ENCODE measurements at places on chromosomes 3 and 15. TPM values are rescaled to one million over a fixed set of nuclear protein-coding genes. Genes with fewer than 3 reads are reported as not detected.

Gene DPH6
- total RNA-seq = 11.4 TPM

Gene PCYT1A
- 60.1 TPM for total RNA-seq

Gene KIF15
- total RNA-seq = 23.6 TPM

Gene CAV3
- not detected for total RNA-seq

Gene TIPARP
- total RNA-seq = 37.0 TPM

Gene GPR62
- not detected for total RNA-seq

DNA sequence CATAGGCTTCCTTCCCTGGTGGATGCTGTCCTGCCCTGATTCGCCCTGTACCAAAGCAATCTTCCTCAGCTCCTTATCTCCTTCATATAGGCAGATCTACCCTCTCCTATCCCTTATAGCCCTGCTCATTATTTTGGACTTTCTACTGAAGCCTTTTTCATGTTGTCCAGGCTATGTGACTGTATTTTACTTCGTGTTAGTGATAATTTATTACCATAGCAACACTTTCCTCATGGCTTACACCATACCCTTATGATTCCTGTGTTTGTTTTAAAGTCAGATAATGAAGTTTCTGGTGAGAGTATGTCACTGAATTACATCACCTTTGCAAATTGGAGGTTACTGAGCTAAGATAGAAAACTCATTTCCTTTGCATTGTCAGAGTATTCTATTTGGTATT, 352.6 kb downstream of the NLGN1 start:
- H3K27me3 ChIP-seq = no peaks in the 10 kb centered on the region
- H3K27ac ChIP-seq = no peak overlapping the region
- H3K36me3 ChIP-seq = no peaks in the 10 kb centered on the region
- DNase-seq = no peak
- no peaks in the 10 kb centered on the region for H3K4me1 ChIP-seq

DNA sequence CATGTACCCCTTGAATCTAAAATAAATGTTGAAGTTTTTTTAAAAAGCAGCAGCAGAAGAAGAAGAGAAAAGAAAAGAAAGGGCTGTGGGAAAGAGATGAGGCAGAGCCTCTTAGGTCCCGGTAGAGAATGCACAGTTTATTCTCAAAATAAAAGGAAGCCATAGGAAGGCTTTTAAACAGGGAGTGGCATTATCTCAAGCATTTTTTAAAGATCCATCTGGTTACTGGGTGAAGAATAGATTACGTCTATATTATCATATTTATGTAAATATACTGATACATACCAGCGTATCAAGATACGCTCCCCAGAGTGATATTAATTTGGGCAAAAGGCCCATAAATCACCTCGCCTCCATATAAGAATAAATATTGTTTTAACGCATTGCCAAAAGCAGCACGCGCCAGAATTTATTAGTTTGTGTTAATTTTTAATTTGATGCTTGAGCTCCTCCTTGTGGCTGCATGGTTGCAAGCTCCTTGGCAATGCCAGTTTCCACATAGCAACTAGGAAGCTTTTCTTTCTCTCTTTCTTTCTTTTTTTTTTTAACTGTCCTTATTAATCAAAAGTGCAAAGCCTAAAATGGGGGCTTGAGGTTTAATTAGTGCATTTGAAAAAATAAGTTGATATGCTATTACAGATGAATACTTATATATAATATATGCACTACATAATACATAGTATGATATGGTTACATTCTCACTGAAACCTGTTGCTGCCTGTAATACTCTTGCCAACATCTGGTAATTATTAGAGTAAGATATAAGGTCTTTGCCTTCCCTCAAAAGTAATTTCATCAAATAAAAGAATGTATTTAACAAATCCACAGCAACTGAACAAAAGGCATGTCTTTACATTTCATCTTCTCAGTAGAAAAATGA, 242.8 kb upstream of the UBE2E2 start:
- no peaks in the 10 kb centered on the region for H3K27me3 ChIP-seq
- no peak overlapping the region for H3K27ac ChIP-seq
- no peak for DNase-seq
- H3K36me3 ChIP-seq = no peaks in the 10 kb centered on the region
- no peaks in the 10 kb centered on the region for H3K4me1 ChIP-seq

- no peak overlapping the region for H3K27ac ChIP-seq
- DNase-seq = no peak
- H3K4me1 ChIP-seq = peaks cover 37% of the 10 kb centered on the region
- no peak overlapping the region for H3K4me3 ChIP-seq
- H3K27me3 ChIP-seq = no peaks in the 10 kb centered on the region
- H3K36me3 ChIP-seq = no peaks in the 10 kb centered on the region
These were observed 58.7 kb downstream of the FGD5 start for GRCh38 chr3:14877469-14877868.

- H3K36me3 ChIP-seq = no peaks in the 10 kb centered on the region
- H3K4me3 ChIP-seq = no peak overlapping the region
- H3K4me1 ChIP-seq = peaks cover 4% of the 10 kb centered on the region
- H3K27me3 ChIP-seq = no peaks in the 10 kb centered on the region
- H3K27ac ChIP-seq = no peak overlapping the region
These were observed 56.9 kb downstream of the CADPS start for GRCh38 chr3:62818347-62818746.

DNA sequence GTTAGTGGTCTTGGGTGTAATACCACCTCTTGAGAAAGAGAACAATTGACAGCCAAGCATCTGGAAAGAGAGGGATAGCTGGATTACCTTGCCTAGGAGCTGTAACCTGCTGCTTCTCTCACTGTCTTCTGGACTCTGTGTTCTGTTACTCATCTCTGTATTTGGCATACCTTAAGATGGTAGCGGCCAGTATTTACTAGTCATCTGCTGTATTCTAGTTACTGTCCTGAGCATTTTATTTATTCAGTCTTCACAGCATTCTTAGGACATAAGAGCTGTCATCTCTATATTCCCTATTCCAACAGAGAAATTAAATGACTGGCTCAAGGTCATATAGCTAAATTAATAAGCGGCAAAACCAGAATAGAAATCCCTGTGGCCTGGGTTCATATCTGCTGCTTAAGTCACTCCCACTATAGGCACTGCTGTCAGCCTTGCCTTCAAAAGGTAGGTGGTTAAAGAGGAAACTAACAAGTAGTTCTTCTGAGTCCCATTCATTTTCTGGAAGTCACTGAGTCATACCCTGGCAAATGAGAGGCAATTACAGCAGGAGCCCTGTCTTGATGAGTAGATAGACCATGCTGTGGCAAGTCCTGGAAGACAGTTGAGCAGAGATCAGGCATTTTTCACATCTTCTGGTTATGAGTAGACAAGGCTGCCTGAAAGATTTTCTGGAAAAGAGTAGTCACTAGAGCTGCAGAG, 68.2 kb downstream of the RAB7A start:
- H3K27ac ChIP-seq = no peak overlapping the region
- DNase-seq = no peak
- H3K27me3 ChIP-seq = no peaks in the 10 kb centered on the region
- peaks cover 53% of the 10 kb centered on the region for H3K4me1 ChIP-seq

DNA sequence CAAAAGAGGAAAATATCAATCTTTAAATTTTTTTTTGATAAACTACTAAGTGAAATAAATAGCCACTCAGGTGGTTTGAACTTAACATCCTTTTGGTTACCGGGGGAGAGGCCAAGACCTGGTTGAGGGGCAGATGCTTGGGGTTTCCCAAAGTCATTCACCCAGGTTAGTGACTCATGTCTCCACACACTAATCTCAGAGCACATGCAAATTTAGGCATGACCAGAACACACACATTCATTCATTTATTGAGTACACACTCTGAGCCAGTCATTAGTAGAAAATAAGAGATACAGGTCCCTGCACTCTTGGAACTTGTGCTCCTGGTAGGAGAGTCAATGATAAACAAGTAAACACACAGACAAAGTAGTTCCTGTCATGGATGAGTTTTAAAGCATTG, 7.3 kb downstream of the ILDR1 start:
- H3K27ac ChIP-seq = no peak overlapping the region
- no peak overlapping the region for H3K4me3 ChIP-seq
- no peak for DNase-seq
- H3K36me3 ChIP-seq = no peaks in the 10 kb centered on the region
- no peaks in the 10 kb centered on the region for H3K27me3 ChIP-seq
- no peaks in the 10 kb centered on the region for H3K4me1 ChIP-seq

- no peak for DNase-seq
- no peaks in the 10 kb centered on the region for H3K27me3 ChIP-seq
- no peaks in the 10 kb centered on the region for H3K4me1 ChIP-seq
- H3K36me3 ChIP-seq = no peaks in the 10 kb centered on the region
- no peak overlapping the region for H3K27ac ChIP-seq
- no peak overlapping the region for H3K4me3 ChIP-seq
These were observed 789.2 kb downstream of the DIPK2A start for GRCh38 chr3:144760831-144761230.

- no peaks in the 10 kb centered on the region for H3K36me3 ChIP-seq
- no peak overlapping the region for H3K27ac ChIP-seq
- H3K4me1 ChIP-seq = no peaks in the 10 kb centered on the region
- no peaks in the 10 kb centered on the region for H3K27me3 ChIP-seq
- no peak overlapping the region for H3K4me3 ChIP-seq
These were observed 36.8 kb upstream of the KLHL25 start for GRCh38 chr15:85831415-85832113.

- H3K27me3 ChIP-seq = no peaks in the 10 kb centered on the region
- no peak for DNase-seq
- H3K36me3 ChIP-seq = no peaks in the 10 kb centered on the region
- H3K27ac ChIP-seq = no peak overlapping the region
- no peaks in the 10 kb centered on the region for H3K4me1 ChIP-seq
These were observed 282.5 kb upstream of the TRIM42 start for GRCh38 chr3:140395134-140396075.
